ENCODE measurements at places on chromosomes 1 and 21. TPM values are rescaled to one million over a fixed set of nuclear protein-coding genes. Genes with fewer than 3 reads are reported as not detected.

- no peak for DNase-seq
- H3K27ac ChIP-seq = no peak overlapping the region
- no peak overlapping the region for H3K4me3 ChIP-seq
- peaks cover 8% of the 10 kb centered on the region for H3K4me1 ChIP-seq
- H3K27me3 ChIP-seq = no peaks in the 10 kb centered on the region
- H3K36me3 ChIP-seq = no peaks in the 10 kb centered on the region
Observed at GRCh38 chr21:16215663-16216183, 485.9 kb downstream of the USP25 start.

GRCh38 chr21:39022466-39022862 lies 160.8 kb downstream of the PSMG1 start:
- no peak for DNase-seq
- H3K4me1 ChIP-seq = peaks cover 28% of the 10 kb centered on the region
- peak overlapping the region; percentile 76 for H3K27ac ChIP-seq
- no peaks in the 10 kb centered on the region for H3K27me3 ChIP-seq
- H3K4me3 ChIP-seq = no peak overlapping the region
- no peaks in the 10 kb centered on the region for H3K36me3 ChIP-seq

DNA sequence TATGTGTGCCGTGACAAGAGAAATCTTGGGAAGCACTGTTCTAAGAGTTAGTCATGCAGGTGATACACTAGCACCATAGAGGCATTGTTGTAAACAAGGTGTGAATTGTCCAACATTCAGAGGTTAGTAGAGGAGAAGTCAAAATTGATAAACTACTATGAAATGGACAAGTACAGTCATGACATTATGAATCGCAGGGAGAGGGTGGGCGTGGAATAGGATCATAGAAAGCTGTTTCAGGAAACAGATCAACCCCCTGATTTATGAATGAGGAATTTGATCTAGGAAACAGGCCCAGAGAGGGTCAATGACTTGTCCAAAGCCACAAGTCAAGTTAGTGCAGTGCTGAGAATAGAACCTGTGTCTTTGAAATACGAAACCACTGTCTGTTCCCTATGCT lies 58.5 kb upstream of the LAX1 start:
- no peak overlapping the region for H3K27ac ChIP-seq
- H3K4me1 ChIP-seq = no peaks in the 10 kb centered on the region
- H3K4me3 ChIP-seq = no peak overlapping the region
- DNase-seq = no peak

DNA sequence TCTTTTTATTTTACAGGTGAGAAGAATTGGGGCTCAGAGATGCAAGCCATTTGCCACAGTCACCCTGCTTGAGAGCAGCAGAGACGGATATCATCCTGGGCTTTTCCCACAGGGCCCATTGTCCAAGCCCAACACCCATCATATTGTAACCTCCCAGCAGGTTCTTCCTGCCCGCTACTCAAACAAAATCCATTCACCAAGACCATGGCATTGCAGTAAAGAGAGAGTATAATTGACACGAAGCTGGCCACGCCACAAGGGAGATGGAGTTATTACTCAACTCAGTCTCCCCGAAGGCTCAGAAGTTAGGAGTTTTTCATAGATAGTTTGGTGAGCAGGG lies 60.9 kb upstream of the KLHDC7A start:
- H3K27me3 ChIP-seq = no peaks in the 10 kb centered on the region
- no peak for DNase-seq
- no peak overlapping the region for H3K4me3 ChIP-seq
- no peaks in the 10 kb centered on the region for H3K4me1 ChIP-seq

- no peaks in the 10 kb centered on the region for H3K4me1 ChIP-seq
- no peak for DNase-seq
- no peak overlapping the region for H3K27ac ChIP-seq
- no peaks in the 10 kb centered on the region for H3K36me3 ChIP-seq
Observed at GRCh38 chr1:66046415-66046814, 253.7 kb downstream of the PDE4B start.

- no peaks in the 10 kb centered on the region for H3K4me1 ChIP-seq
- DNase-seq = no peak
- no peak overlapping the region for H3K4me3 ChIP-seq
- no peak overlapping the region for H3K27ac ChIP-seq
- H3K27me3 ChIP-seq = no peaks in the 10 kb centered on the region
Observed at GRCh38 chr1:81453971-81454370, 346.8 kb upstream of the ADGRL2 start.

DNA sequence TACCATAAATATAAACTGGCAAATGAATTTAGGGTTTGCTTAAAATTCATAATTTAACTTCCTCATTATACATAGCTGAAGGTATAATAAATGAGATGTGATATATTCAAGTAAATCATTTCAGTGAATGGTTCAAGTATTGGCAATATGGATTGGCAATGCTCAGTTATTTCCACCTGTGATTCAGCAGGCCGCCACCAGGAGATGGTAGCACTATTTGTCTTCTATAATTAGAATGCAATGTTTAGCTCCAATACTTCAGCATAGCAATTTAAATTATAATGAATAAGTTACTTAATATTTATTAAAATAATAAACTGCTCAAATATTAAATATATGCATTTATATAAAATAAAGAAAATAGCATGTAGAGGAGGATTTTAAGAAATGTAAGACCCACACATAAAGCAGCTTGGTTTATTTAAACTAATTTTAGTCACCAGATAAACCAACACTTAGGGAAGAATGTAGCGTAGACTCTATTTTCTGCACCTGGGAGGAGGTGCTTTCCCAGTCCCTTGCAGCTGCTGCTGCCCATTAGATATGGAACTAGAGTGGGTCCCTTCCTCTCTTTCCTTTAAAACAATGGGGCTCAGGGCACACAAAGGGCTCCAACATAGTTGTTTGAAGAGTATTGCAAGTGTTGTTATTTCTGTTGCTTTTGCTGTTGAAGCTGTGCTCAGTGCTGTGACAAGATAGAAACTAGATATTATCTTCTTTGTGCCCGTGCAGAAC lies 62.1 kb downstream of the PLPPR4 start:
- H3K36me3 ChIP-seq = no peaks in the 10 kb centered on the region
- no peaks in the 10 kb centered on the region for H3K27me3 ChIP-seq
- H3K27ac ChIP-seq = no peak overlapping the region

Gene DRAXIN
- total RNA-seq = 0.28 TPM

DNA sequence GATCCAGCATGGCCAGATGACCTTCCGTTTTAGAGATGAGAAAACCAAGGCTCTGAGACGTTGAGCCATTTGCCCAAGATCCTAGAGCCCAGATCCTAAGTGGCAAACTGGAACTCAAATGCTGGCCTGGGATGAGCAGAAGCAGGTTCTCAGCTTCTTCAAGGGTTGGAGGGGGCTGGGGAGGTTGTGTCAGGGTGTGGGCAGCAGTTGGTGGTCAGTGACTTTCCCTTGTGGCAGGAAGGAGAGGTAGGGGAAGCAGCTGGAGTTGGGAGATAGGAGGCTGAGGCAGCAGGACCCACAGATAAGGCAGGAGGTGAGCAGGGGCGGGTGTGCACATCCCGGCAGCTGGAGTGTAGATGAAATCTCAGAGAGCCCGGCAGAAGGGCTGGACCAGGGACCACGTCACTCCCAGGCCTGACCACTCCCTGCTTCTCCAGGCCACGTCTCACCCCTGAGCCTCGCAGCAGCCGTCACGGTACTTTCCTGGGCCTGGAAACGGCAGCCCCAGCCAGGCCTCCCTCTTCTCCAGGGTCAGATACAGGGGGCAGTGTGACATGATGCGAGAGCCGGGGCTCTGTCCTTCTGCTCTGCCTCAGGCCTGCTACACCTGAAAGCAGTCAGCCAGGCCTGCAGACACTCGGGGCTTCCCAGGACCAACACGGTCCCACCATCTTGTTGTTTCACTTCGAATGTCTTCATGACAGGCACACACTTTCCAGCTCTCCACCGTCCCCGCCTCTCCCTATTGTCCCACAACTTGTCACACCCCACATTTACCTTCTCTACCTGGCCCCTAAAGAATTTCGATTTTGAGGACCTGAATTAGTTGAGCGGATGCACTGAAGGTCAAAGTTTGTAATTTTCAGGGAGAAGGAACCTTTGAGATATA lies 11.5 kb upstream of the LAPTM5 start:
- no peaks in the 10 kb centered on the region for H3K36me3 ChIP-seq
- H3K27me3 ChIP-seq = no peaks in the 10 kb centered on the region
- no peak overlapping the region for H3K4me3 ChIP-seq
- DNase-seq = no peak
- no peak overlapping the region for H3K27ac ChIP-seq
- no peaks in the 10 kb centered on the region for H3K4me1 ChIP-seq

DNA sequence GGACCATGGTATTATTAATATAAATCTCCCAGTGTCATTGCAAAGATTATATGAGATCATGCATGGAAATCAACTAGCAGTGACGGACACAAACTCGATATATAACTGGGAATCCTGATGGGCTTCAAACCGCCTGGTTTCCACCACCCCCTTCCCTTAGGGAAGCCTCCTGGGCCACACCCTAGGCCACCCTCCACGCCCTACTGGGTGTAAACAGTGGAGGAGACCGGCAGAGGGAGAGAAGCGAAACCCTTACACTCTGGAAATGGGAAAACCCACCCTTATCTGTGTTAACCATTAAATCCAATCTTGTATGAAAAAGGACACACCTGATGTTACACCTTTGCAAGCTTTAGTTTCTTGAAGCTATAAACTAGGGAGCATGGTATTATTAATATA lies 595 bp upstream of the ZNHIT6 start:
- H3K4me3 ChIP-seq = peak overlapping the region; percentile 97
- DNase-seq = no peak
- H3K36me3 ChIP-seq = no peaks in the 10 kb centered on the region
- H3K27me3 ChIP-seq = no peaks in the 10 kb centered on the region
- peak overlapping the region; percentile 83 for H3K27ac ChIP-seq

- DNase-seq = peak; percentile 54
- H3K27ac ChIP-seq = no peak overlapping the region
- no peaks in the 10 kb centered on the region for H3K27me3 ChIP-seq
- no peak overlapping the region for H3K4me3 ChIP-seq
Observed at GRCh38 chr1:229184066-229184465, 86.8 kb upstream of the RAB4A start.

Gene PAFAH2
- 23.5 TPM for total RNA-seq

- no peak overlapping the region for H3K4me3 ChIP-seq
- peak; percentile 45 for DNase-seq
- H3K36me3 ChIP-seq = no peaks in the 10 kb centered on the region
- no peak overlapping the region for H3K27ac ChIP-seq
- H3K4me1 ChIP-seq = no peaks in the 10 kb centered on the region
Observed at GRCh38 chr1:232655028-232655745, 25.3 kb upstream of the SIPA1L2 start.

GRCh38 chr1:201509601-201510374 lies 2.9 kb upstream of the CSRP1 start:
- H3K4me1 ChIP-seq = peaks cover 12% of the 10 kb centered on the region
- H3K27ac ChIP-seq = no peak overlapping the region
- no peak for DNase-seq
- no peak overlapping the region for H3K4me3 ChIP-seq

Gene CTBS
- total RNA-seq = 32.0 TPM

- no peak for DNase-seq
- no peaks in the 10 kb centered on the region for H3K27me3 ChIP-seq
- no peaks in the 10 kb centered on the region for H3K36me3 ChIP-seq
- H3K4me1 ChIP-seq = no peaks in the 10 kb centered on the region
- no peak overlapping the region for H3K4me3 ChIP-seq
Observed at GRCh38 chr1:148315071-148315811, 163.2 kb upstream of the NBPF11 start.

Gene POGZ
- 96.6 TPM for total RNA-seq

GRCh38 chr1:7942214-7942921 lies 1.7 kb upstream of the TNFRSF9 start:
- peaks cover 9% of the 10 kb centered on the region for H3K27me3 ChIP-seq
- no peaks in the 10 kb centered on the region for H3K4me1 ChIP-seq
- H3K4me3 ChIP-seq = no peak overlapping the region

- no peak overlapping the region for H3K4me3 ChIP-seq
- peaks cover 52% of the 10 kb centered on the region for H3K36me3 ChIP-seq
- no peak overlapping the region for H3K27ac ChIP-seq
Observed at GRCh38 chr1:27994060-27994459, 34.3 kb downstream of the XKR8 start.

DNA sequence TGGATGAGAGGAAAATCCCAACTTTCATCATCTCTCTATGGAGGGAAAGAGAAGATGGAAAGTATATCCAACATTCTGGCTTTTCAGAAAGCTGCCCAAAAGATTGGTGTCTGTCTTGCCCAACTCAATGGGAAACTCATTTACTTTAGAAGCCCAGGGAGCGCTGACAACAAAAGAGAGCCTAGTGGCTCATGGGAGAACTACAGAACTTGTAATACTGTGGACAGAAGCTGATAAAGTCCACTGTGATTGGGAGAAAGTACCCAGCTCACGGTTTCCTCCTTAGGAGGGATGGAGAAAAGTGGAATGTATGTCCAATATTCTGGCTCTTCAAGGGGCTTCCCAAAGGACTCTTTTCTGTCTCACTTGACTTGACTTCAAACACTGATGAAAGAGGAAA lies 66.0 kb downstream of the RGS21 start:
- DNase-seq = no peak
- no peak overlapping the region for H3K4me3 ChIP-seq
- no peaks in the 10 kb centered on the region for H3K36me3 ChIP-seq
- no peaks in the 10 kb centered on the region for H3K4me1 ChIP-seq
- no peaks in the 10 kb centered on the region for H3K27me3 ChIP-seq
- no peak overlapping the region for H3K27ac ChIP-seq

Gene MAEL
- total RNA-seq = 0.54 TPM

Gene OR2T2
- 0.28 TPM for total RNA-seq

Gene BROX
- total RNA-seq = 52.1 TPM

Gene TRABD2B
- 62.0 TPM for total RNA-seq

- H3K27me3 ChIP-seq = no peaks in the 10 kb centered on the region
- DNase-seq = peak; percentile 48
- H3K4me1 ChIP-seq = no peaks in the 10 kb centered on the region
- H3K4me3 ChIP-seq = no peak overlapping the region
- no peak overlapping the region for H3K27ac ChIP-seq
Observed at GRCh38 chr1:183598386-183598785, 8.1 kb upstream of the NCF2 start.

DNA sequence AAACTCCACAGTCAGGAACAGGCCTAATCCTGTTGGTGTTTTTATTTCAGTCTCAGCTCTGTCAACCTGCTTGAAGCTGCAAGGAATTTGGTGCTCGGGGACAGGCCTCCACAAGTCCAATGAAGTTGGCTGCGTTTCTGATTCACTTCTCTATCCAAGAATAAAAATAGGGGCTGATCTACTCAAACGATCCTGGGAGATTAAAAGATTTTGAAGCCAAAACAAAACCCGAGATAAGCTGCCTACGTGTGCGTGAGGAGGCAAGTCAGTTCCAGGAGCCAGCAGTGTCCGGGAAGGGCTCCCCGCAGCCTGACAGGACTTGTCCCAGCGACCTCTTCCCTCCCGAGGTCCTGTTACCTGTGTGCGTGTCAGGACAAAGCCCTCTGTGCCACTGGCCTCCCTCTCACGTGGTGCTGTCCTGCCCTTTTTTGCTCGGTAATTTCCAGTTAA lies 98.0 kb downstream of the ETS2 start:
- H3K27me3 ChIP-seq = no peaks in the 10 kb centered on the region
- H3K4me3 ChIP-seq = no peak overlapping the region
- no peaks in the 10 kb centered on the region for H3K36me3 ChIP-seq
- no peaks in the 10 kb centered on the region for H3K4me1 ChIP-seq

- no peak for DNase-seq
- no peaks in the 10 kb centered on the region for H3K36me3 ChIP-seq
- peak overlapping the region; percentile 14 for H3K4me3 ChIP-seq
Observed at GRCh38 chr21:43332861-43333297, 94.1 kb downstream of the SIK1 start.

All from kidney (tissue), 22 donors.